Uterus (tissue), 4 donors: ENCODE measurements at places on chromosomes 2 and 18. TPM values are rescaled to one million over a fixed set of nuclear protein-coding genes. Genes with fewer than 3 reads are reported as not detected.

Gene CCDC121
- 3.5 TPM for total RNA-seq

Gene AMER3
- not detected for total RNA-seq

Gene ATP6V1C2
- 0.26 TPM for total RNA-seq

Gene OSR1
- 20.7 TPM for total RNA-seq

Gene LYPD6
- 23.7 TPM for total RNA-seq

Gene SCYGR4
- total RNA-seq, result not detected

GRCh38 chr2:200698217-200698616 is 112.4 kb downstream of the AOX1 start:
- no peak for DNase-seq
- H3K27ac ChIP-seq, result no peak overlapping the region
- no peaks in the 10 kb centered on the region for H3K4me1 ChIP-seq
- no peaks in the 10 kb centered on the region for H3K27me3 ChIP-seq
- no peak overlapping the region for H3K4me3 ChIP-seq

DNA sequence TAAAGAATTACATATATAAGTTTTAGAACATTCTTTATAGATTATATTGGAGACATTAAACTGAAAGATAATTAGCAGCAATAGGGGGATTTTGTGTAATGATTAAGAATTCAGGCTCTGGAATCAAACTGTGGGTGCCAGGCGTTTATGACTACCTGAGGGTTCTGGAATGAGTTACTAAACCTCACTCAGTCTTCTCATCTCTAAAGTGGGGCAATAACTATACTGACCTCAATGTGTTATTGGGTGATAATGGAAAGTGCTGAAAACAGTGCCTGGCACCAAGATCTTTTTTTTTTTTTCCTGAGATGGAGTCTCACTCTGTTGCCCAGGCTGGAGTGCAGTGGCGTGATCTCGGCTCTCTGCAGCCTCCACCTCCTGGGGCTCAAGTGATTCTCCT is 7.2 kb downstream of the SERPINB8 start:
- H3K27ac ChIP-seq, result no peak overlapping the region
- H3K27me3 ChIP-seq, result no peaks in the 10 kb centered on the region

DNA sequence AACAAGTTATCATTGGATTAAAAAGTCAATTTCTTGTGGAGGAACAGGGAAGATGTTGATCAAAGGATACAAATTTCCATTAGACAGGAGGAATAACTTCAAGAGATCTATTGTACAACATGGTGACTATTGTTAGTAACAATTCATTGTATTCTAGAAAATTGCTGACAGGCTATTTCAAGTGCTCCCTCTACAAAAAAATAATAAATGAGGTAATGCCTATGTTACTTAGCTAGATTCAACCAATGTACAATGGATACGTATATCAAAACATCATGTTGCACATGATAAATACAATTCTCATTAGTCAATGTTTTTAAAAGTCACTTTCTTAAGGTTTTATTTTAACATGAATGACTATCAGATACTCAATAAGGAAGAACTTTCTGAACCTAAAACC is 33.5 kb downstream of the TFCP2L1 start:
- H3K36me3 ChIP-seq, result no peaks in the 10 kb centered on the region
- H3K27me3 ChIP-seq, result no peaks in the 10 kb centered on the region
- H3K27ac ChIP-seq, result no peak overlapping the region

DNA sequence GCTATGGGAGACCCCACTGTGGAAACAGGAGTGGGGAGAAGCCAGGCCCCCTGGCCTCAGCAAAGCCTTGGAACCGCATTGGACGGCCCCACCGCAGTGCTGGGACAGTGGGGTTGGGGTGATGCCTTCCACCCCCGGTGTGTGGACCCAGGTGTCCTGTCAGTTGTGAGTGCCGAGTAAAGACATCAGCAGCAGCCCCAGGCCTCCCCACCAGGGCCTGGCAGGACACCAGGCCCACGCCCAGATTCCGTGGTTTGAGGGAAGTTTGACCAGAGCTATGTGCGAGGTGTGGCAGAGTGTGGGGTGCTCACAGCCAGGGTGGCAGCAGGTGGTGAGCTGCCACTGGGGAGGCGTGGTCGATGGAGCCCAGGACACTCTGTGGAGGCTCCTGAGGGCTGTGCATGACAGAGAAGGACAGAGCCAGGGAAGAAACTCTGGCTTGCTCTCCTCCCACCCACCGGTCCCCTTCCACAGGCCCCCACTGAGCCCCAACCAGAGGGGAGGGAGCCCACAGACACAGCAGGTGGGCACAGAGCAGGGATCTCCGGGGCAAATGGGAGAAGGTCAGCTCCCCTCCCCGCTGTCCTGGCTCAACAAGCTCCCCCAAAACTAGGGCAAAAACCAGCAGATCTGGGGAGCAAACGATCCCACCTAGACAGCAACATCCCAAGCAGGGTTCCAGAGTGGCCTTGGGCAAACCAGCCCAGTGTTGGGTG is 69.1 kb downstream of the TWIST2 start:
- DNase-seq, result peak; percentile 9
- no peaks in the 10 kb centered on the region for H3K27me3 ChIP-seq
- H3K4me3 ChIP-seq, result no peak overlapping the region

GRCh38 chr18:32298171-32298667 is 108.4 kb downstream of the MEP1B start:
- H3K27ac ChIP-seq, result no peak overlapping the region
- H3K4me3 ChIP-seq, result no peak overlapping the region

- DNase-seq, result no peak
- no peak overlapping the region for H3K27ac ChIP-seq
- no peak overlapping the region for H3K4me3 ChIP-seq
- H3K27me3 ChIP-seq, result no peaks in the 10 kb centered on the region
These were observed 910.8 kb upstream of the CDH2 start for GRCh38 chr18:29087616-29088246.

- no peak overlapping the region for H3K4me3 ChIP-seq
- H3K4me1 ChIP-seq, result no peaks in the 10 kb centered on the region
- H3K27me3 ChIP-seq, result no peaks in the 10 kb centered on the region
- no peaks in the 10 kb centered on the region for H3K36me3 ChIP-seq
- no peak for DNase-seq
- H3K27ac ChIP-seq, result no peak overlapping the region
These were observed 14.4 kb downstream of the GPR55 start for GRCh38 chr2:230910546-230911177.

- no peak overlapping the region for H3K27ac ChIP-seq
- DNase-seq, result no peak
- H3K4me1 ChIP-seq, result no peaks in the 10 kb centered on the region
- no peaks in the 10 kb centered on the region for H3K36me3 ChIP-seq
- H3K4me3 ChIP-seq, result no peak overlapping the region
These were observed 1002.8 kb upstream of the NRXN1 start for GRCh38 chr2:52034706-52035105.
